Right lobe of liver (tissue), 6 donors: ENCODE measurements at places on chromosomes 11 and 22. TPM values are rescaled to one million over a fixed set of nuclear protein-coding genes. Genes with fewer than 3 reads are reported as not detected.

- H3K4me1 ChIP-seq: peaks cover 17% of the 10 kb centered on the region
- DNase-seq: no peak
- no peak overlapping the region for H3K4me3 ChIP-seq
- H3K27me3 ChIP-seq: no peaks in the 10 kb centered on the region
- no peaks in the 10 kb centered on the region for H3K36me3 ChIP-seq
- H3K27ac ChIP-seq: no peak overlapping the region
Measured at GRCh38 chr11:74023276-74023675, 14.4 kb upstream of the UCP3 start.

- H3K27me3 ChIP-seq: no peaks in the 10 kb centered on the region
- H3K27ac ChIP-seq: peak overlapping the region; percentile 74
- peak; percentile 80 for DNase-seq
- no peak overlapping the region for H3K4me3 ChIP-seq
- no peaks in the 10 kb centered on the region for H3K36me3 ChIP-seq
Measured at GRCh38 chr11:118918128-118918685, 7.5 kb downstream of the BCL9L start.

DNA sequence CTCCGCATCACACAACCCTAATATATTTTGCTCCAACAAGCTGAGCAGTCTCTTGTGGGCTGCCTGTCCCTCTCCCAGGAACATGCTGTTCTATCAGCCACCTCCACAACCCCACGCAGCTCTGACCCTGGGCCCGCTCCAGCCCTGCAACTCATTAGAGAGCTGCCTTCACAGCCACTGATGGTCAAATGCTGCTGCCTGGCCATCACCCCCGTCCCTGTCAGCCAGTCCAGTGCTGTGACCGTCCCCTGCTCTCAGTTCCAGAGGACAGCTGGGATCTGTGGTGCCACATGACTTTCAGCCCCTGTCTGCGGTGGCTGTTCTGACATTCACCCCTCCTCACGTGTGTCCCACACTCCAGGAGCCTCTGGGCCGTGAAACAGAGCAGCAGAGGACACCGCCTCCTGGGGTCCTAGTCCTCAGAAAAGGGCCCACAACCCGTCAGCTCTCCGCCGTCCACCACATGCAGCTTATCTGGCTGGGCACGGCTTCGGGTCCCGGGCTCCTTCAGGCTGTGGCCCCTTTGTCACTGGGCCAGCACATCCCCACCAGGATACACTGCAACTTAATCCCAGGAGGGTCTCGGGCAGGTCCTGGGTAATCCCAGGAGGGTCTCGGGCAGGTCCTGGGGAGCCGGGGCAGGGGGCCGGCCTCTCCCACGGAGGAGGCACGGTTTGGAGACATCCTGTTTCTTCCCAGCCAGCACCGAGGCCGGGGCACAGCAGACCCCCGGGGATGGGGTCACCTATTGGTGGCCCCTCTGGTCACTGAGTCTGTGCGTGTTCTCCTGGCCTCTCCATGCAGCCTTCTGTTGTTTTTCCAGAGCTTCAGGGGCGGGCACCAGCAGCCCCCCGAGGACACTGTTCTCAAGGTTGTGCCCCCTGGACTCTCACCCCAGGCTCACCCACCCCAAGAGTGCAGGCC lies 15.1 kb downstream of the CRELD2 start:
- no peaks in the 10 kb centered on the region for H3K27me3 ChIP-seq
- H3K36me3 ChIP-seq: no peaks in the 10 kb centered on the region
- peak; percentile 44 for DNase-seq
- peak overlapping the region; percentile 83 for H3K27ac ChIP-seq

GRCh38 chr22:30344447-30345200 lies 12.1 kb downstream of the SF3A1 start:
- H3K27me3 ChIP-seq: no peaks in the 10 kb centered on the region
- no peak for DNase-seq
- H3K36me3 ChIP-seq: peaks cover 47% of the 10 kb centered on the region
- H3K4me1 ChIP-seq: no peaks in the 10 kb centered on the region

- no peaks in the 10 kb centered on the region for H3K27me3 ChIP-seq
- H3K4me3 ChIP-seq: no peak overlapping the region
- H3K36me3 ChIP-seq: no peaks in the 10 kb centered on the region
- no peak for DNase-seq
Measured at GRCh38 chr22:20524004-20524481, 16.6 kb downstream of the MED15 start.

- no peak for DNase-seq
- no peaks in the 10 kb centered on the region for H3K36me3 ChIP-seq
- H3K4me1 ChIP-seq: no peaks in the 10 kb centered on the region
- H3K4me3 ChIP-seq: no peak overlapping the region
Measured at GRCh38 chr11:2987881-2988861, 4.0 kb downstream of the NAP1L4 start.

GRCh38 chr11:106442032-106442431 lies 364.6 kb downstream of the AASDHPPT start:
- H3K4me3 ChIP-seq: no peak overlapping the region
- no peaks in the 10 kb centered on the region for H3K27me3 ChIP-seq
- no peaks in the 10 kb centered on the region for H3K4me1 ChIP-seq

DNA sequence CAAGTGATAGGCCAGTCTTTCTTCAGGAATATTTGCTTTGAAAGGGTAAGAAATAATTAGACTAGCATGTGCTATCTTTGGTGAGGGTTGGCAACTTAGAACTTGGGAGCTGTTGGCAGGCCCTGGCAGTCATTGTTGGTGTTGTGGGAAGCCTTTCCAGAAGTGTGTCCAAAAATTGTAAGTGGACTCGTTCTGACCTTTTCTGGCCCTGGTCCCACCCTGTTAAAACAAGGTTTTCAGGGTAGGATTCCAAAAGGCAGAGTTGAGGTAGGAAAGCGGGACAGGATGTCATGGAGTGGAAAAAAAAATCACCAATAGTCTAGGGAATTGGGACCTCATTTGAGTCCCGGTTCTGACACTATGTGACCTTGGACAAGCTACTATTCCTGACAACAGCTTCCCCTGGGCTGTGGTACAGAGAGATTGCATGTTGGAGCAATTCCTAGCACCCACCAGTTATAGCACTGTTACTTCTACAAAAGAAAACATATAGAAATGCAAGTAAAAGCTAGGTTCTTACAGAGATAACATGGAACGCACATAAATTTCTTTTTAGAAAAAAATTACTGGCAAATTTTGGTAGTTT lies 299.3 kb upstream of the DDI1 start:
- no peak overlapping the region for H3K4me3 ChIP-seq
- no peaks in the 10 kb centered on the region for H3K36me3 ChIP-seq
- H3K27ac ChIP-seq: no peak overlapping the region
- H3K27me3 ChIP-seq: no peaks in the 10 kb centered on the region
- no peaks in the 10 kb centered on the region for H3K4me1 ChIP-seq
- no peak for DNase-seq

UPK2 gene
- total RNA-seq: not detected
